Stimulated activated CD4-positive, alpha-beta T cell treated with anti-CD3 and anti-CD28 coated beads, Interleukin-15, amount 100 ng/mL, for 48 hours (primary cell): ENCODE measurements at places on chromosomes 5 and 9.

DNA sequence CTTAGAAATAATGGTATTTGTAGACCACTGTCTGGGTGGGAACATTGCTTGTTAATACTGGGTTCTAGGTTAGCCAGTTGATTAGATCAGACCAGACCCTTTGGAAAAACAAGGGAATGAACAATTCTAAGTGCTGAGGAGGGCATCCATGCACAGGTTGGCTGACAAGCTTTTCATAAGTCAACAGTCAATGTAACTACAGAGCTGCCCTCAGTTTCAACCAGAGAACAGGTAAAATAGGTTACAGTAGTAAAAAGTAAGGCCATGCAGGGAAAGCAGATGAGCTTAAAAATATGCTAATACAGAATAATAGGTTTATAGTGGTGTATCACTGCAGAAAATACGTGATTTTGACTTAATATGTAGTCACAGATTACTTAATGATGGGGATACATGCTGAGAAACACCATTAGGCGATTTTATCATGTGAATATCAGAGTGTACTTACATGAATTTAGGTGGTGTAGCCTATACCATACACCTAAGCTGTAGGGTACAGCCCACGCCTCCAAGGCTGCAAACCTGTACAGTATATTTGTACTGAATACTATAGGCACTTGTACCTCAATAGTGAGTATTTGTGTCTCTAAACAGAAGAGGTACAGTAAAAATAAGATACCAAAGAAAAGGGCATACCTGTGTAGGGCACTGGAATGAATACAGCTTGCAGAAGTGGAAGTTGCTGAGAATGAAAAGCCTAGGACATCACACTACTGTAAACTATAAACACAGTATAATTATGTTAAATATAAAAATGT is 6.1 kb upstream of the FGF18 start:
- no peak for DNase-seq

DNA sequence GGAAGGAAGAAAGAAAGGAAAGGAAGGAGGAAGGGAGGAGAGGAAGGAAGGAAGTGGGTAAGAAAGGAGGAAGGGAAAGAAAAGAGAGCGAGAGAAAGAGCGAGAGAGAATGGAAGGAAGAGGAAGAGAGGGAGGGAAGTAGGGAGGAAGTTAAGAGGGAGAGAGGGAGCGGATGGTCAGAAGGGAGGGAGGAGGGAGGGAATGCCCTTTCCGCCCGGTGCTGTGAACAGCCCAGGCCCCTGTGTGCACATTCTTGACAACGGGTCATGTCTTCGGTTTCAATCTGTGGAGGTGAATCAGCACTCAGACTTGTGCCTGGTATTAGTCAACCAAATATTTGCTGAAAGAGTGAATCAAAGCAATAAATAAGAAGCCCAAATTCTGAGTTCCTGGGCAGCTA is 39.2 kb downstream of the PRUNE2 start:
- DNase-seq = no peak

GRCh38 chr9:91720751-91721705 is 229.0 kb downstream of the ROR2 start:
- DNase-seq = no peak

GRCh38 chr5:66718374-66719002 is 122.3 kb downstream of the MAST4 start:
- DNase-seq = no peak

- no peak for DNase-seq
Measured at GRCh38 chr5:160159991-160160792, 40.9 kb upstream of the PWWP2A start.

DNA sequence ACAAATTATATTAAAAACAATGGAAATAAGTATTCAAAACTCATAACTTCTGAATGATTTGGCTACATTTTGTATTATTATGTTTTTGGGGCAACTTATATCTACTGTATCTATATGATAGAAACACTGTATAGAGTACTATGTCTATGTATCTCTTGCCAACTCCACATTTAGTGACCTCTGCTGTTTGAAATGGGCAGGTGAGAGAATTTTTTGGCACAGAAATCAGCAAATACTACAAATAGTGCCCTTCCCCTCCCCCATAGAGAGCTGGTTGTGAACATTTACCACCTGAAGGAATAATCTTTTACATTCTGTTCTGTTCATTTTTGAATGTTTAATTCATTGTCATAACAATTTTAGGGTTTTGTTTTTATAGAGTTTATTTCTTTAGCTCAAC is 545.3 kb downstream of the PDE4D start:
- DNase-seq = no peak

DNA sequence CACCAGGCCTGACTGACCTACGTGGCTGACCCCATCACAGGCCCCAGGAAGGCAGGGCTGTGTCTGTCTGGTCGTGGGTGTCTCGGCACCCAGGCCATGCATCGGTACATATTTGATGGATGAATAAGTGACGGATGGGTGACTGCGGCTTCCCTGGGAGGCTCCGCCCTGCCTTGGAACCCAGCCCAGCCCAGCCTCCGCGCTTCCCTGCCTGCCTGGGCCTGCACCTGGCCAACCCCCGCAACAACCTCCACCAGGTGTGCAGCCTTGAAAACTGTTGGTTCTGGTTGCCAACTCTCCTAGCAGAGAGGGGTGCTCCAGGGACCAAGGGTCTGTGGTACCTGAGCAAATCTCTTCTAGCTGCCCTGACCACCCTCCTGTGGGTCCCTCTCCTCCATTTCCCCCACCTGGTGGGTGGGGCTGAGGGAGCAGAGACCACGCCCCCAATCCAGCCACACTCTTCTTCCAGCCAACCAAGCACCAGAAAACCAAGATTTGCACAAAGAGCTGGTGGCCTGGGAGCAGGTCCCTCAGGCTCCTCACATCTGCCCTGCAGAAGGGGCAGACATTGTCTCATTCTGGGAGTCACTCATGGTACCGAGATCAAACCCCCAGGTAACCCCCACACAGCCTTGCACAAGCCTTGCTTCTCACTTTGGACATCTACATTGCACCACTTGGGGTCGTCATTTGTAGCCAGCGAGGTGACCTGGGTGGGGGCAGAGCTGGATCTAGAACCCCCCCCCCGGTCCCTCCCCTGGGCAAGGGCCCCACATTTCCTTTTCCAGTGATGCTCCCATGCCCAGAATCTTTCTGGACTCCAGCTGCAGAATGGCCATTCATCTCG is 100.6 kb upstream of the IER5L start:
- no peak for DNase-seq

DNA sequence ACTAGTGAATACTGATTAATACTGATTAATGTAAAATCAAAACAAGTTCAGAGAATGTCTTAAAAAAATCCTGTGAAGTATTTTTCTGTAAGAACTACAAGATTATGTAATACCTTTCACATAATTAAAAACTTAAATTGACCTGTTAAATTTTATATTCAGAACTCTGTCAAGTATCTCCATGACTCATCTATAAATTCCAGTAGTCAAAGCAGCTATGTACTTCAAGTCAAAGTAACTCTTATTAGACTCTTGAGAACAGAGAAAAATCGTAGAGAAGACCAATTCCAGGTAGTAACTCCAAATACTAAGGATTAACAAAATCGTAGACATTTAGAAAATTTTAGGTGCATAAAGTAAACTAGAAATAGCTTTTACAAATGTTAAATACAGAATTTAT is 77.1 kb downstream of the HOMER1 start:
- DNase-seq = no peak

- DNase-seq = peak; percentile 5
Measured at GRCh38 chr5:57650360-57651069, 167.9 kb upstream of the ACTBL2 start.

- no peak for DNase-seq
Measured at GRCh38 chr5:138843316-138844124, 31.6 kb downstream of the LRRTM2 start.

DNA sequence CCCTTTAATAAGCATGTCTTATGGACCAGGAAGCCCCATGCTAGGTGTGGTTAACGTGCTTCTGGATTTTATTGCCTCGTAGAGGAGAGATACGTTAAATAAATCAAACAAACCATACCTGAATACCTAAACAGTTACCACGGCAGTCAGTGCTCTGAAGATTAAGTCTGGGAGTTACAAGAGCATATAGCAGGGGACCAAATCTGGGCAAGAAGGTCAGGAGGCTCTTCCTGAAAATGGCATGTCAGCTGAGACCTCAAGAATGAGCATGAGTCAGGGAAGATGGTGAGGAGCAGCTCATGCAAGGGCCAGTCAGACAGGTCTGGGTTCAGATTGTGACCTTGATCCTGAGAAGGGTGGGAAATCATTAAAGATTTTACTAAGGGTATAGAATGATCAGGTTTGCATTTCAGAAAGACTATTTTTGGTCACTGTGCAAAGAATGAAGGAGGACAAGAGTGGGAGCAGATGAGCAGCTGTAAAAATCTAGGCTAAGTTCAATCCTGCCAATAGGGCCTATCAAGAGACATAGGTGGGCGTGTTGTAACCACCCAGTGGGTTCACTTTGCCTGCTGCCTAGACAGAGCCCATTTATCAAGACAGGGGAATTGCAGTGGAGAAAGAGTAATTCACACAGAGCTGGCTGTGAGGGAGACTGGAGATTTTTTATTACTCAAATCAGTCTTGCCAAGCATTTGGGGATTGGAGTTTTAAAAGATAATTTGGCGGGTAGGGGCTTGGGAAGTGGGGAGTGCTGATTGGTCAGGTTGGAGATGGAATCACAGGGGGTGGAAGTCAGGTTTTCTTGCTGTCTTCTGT is 4.8 kb upstream of the ZNF366 start:
- no peak for DNase-seq

- no peak for DNase-seq
Measured at GRCh38 chr9:114139071-114139470, 16.3 kb upstream of the COL27A1 start.

- DNase-seq = no peak
Measured at GRCh38 chr5:176400382-176401156, 12.0 kb downstream of the HIGD2A start.

DNA sequence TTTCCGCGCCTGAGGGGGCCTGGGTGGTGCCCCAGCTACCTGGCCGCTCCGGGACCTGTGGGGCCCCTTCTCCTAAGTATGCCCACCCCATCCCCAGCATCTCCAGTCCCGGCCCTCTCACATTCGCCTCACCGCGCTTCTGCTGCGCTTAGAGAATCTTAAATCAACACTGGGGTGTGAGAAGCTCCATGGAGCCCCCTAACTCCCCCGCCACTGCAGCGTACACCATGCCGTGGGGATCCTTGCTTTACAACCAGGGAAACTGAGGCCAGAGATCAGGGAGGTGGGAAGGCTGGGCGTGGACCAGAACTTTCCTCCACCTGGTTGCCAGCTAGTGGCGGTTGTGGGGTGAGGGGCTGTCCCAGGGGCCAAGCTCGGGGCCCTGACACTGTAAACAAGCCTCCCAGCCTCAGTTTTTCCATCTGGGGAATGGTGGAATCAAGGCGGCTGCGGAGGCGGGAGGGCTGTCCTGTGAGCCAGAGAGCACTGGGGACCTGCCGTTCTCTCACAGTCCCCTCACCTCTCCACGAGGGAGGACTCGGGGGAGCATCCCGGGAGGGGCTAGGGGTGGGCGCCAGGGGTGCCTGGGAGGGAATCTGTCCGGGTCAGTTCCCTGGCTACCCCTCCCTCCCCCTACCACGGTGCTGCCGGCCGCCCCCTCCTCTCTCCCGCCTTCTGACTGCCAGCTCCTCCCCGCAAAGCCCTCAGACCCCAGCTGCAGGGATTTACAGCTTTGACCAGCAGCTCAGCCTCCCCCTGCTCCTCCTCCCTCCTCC is 161.2 kb downstream of the C9orf50 start:
- DNase-seq = peak; percentile 40

DNA sequence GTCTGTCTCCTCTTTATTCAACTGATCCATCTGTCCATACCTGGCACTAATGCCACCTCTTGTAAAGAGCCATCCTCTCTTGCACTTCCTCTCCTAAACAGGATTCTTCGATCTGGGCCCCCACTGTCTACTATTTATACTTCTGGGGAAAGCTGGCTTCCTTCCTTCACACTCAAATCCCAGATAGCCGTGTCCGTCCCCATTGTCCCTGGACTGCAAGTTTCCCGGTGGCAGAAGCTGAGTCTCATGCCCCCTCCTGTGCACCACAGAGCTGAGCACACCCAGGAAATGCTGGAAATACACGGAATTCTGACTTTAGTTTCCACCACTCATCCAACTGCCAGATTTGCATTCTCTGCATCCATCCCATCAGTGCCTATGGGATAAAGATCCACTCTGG is 84.0 kb downstream of the MARCHF11 start:
- no peak for DNase-seq

- DNase-seq = no peak
Measured at GRCh38 chr5:164439799-164440198, 934.4 kb downstream of the MAT2B start.

DNA sequence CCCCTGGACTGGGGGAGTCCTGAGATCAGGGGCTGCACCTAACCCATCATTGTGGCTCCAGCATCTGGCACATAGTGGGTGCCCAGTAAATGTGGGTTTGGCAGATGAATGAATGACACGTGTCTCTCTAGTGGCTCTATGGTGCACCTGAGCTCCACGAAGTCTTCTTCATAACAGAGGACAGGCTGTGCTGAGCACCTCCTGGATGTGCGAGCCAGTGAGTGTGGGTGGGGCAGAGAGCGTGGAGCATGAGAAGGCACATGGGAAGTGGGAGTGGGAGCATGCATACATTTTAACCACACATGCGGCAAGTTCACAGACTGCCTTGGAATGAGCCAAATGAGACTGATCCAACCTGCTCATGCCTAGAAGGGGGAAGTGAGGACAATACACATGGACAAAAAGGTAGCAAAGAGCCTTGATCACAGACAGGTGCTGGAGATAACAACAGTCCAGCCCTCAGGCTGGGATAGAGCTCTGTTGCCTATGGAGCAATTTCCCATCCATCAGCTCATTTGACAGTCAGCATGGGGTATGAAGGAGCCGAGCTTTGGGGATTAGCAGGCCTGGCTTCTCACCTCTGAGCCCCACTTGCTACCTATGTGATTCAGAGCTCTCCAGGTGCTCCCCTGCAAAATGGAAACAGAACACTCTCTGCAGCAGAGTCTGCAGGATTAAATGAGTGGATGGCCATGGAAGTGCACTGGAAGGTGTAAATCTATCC is 76.2 kb upstream of the TBC1D2 start:
- DNase-seq = no peak

DNA sequence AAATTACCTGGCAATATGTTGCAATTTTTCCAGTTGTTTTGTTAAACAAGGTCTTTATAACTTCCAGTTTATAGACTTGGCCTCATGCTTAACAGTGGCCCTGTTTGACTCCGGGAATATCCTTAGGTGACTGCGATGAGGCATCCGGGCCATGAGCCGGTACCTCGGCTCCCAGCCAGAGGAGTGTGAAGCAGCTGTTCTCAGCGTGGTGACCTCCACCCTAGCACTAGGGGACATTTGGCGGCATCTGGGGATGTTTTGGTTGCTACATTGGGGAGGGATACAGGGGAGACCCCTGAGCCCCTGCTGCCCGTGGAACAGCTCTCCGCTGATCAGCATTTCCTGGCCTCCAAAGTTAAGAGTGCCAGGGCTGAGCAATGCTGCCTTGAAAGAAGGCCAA is 533.4 kb downstream of the IRX1 start:
- no peak for DNase-seq

GRCh38 chr5:43643327-43643726 is 40.3 kb downstream of the NNT start:
- DNase-seq = no peak
